ENCODE measurements at places on chromosomes 7 and 10.

- no peak for DNase-seq
Observed at GRCh38 chr7:151899513-151900360, 22.8 kb upstream of the PRKAG2 start.

GRCh38 chr7:155530601-155531000 lies 15.8 kb downstream of the CNPY1 start:
- no peak for DNase-seq

DNA sequence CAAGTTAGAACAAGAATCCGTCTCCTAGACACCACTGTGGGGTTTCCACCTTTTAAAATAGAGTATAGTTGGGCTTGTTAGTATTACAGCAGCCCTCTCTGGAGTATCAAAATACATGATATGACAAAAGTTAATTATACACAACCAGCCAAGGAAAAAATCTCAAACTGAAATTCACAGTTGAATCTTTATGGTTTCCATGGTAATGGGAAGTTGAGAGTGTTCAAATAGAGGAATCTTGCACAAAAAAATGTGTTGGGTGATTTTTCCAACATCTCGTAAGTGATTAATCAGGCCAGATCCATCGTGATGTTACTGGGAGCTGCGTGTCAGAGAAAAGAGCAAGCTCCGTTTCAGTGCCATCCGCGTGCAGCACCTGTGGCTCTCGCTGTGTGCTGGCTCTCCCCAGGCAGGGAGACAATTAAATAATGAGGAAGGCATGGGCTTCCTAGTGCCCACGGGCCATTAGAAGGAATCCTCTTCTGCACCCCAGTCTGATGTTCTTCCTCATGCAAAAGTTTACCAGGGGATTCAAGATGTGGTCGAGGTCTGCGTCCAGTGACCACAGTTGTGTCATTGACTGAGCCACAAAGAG lies 41.1 kb upstream of the ADARB2 start:
- DNase-seq, result no peak

- DNase-seq, result no peak
Observed at GRCh38 chr10:27276581-27276980, 36.0 kb upstream of the ACBD5 start.

DNA sequence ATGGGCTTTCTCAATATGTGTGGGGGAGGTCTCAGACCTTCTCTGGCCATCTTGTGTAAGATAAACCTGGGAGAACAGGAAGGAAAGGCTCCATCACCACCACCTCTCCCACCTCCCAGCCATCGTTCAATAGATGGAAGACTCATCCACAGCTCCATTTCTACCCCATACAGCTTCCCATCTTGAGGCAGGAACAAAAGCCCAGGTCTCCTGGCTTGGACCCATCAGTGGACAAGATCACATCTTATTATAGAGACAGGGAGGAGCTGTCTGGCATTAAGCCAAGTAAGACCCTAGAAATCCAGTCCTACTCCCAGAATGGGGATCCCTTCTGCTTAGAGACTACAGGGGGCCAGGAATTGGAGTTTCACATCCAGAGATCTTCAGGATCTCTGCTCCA lies 150.3 kb downstream of the GFRA1 start:
- no peak for DNase-seq

- DNase-seq, result no peak
Observed at GRCh38 chr10:12387561-12388210, 38.3 kb downstream of the CAMK1D start.

Data from HFFc6 (cell line).